ENCODE measurements at places on chromosomes 5 and 9.

DNA sequence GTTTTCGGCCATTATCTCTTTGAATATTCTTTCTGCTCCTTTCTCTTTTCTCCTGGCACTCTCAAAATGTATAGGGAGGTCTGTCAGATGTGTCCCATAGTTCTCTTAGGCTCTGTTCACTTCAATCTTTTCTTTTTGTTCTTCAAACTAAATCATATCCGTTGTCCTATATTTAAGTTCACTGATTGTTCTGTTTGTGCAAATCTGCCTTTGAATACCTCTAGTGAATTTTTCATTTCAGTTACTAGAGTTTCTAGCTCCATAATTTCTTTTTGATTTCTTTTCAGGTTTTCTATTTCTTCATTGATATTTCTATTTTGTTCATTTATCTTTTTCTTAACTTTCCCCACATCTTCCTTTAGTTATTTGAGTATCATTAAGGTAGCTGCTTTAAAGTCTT lies 65.4 kb downstream of the CERT1 start:
- H3K27me3 ChIP-seq, result peaks cover 2% of the 10 kb centered on the region
- no peaks in the 10 kb centered on the region for H3K4me1 ChIP-seq
- no peak for DNase-seq
- no peak overlapping the region for H3K4me3 ChIP-seq
- H3K27ac ChIP-seq, result no peak overlapping the region

DNA sequence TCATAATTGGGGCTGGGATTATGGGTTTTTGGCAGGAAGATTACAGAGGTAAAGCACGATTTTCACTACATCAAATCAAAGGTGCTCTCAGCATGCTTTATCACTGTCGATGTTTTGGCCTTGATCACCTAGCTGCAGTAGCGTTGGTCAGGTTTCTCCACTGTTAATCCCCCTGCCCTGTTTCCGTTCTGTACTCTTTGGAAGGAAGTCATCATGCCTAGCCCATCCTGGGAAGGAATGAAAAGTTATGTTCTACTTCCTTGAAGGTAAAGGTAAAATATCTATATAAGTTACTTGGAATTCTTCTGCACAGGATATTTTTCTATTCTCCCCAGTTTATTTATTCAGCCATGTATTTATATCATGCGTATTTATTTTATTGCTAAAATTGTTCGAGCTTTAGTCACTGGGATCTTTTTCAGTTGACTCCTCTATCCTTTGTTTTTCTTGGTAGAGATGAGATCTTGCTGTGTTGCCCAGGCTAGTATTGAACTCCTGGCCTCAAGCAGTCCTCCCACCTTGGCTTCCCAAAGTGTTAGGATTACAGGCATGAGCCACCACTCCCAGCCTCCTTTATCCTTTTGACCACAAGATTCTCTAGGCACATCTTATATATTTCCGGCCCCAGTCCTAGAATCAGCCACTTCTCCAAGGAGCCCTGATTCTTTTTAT lies 25.3 kb downstream of the FAF2 start:
- H3K36me3 ChIP-seq, result no peaks in the 10 kb centered on the region
- no peak for DNase-seq
- H3K4me1 ChIP-seq, result no peaks in the 10 kb centered on the region

- H3K36me3 ChIP-seq, result peaks cover 15% of the 10 kb centered on the region
- no peak for DNase-seq
- no peak overlapping the region for H3K27ac ChIP-seq
- no peak overlapping the region for H3K4me3 ChIP-seq
- H3K27me3 ChIP-seq, result peaks cover 1% of the 10 kb centered on the region
These were observed 154.1 kb downstream of the SEMA6A start for GRCh38 chr5:116420540-116420939.

- no peaks in the 10 kb centered on the region for H3K36me3 ChIP-seq
- DNase-seq, result no peak
- H3K4me1 ChIP-seq, result no peaks in the 10 kb centered on the region
- no peak overlapping the region for H3K27ac ChIP-seq
These were observed 25.1 kb upstream of the LMX1B start for GRCh38 chr9:126588491-126589168.

GRCh38 chr9:111992523-111992922 lies 95.9 kb downstream of the UGCG start:
- no peak for DNase-seq
- no peak overlapping the region for H3K4me3 ChIP-seq
- H3K4me1 ChIP-seq, result no peaks in the 10 kb centered on the region
- no peaks in the 10 kb centered on the region for H3K36me3 ChIP-seq
- H3K27me3 ChIP-seq, result no peaks in the 10 kb centered on the region
- H3K27ac ChIP-seq, result no peak overlapping the region

DNA sequence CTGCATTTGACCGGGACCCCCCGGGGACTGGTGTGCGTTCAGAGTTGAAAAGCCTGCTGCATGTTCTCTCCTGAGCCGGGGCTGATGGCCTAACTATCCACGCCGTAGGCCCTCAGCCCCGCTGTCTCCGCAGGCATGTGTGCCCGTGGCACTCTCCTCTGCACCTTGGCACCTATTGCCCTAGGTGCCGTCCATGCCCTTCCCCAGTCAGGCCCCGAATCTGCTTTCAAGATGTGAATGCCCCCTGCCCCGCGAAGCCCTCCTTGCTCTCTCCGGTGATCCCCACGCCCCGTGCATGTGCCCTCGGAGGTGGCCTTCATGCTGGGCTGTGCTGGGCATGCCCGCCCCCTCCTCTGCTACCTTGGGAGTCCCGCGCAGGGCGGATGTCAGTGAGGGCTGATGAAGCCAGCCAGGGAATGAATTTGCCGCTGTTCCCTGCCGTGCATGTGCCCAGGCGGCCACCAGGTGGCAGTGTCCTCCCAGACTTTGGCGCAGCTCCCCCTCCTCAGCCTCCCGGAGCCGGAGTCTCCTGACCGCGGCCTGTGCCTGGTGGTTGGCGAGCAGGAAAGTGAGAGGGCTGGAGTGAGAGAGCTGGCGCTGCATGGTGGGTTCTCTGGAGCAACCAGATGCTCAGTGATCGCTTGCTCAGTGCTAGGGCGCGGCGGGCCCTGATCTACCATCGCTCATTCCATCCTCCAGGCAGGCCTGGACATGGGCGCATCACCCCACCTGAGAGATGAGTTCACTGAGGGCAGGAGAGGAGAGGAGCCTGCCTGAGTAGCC lies 112.9 kb upstream of the LMX1B start:
- peak; percentile 93 for DNase-seq
- peak overlapping the region; percentile 30 for H3K4me3 ChIP-seq
- peaks cover 7% of the 10 kb centered on the region for H3K27me3 ChIP-seq
- peaks cover 10% of the 10 kb centered on the region for H3K4me1 ChIP-seq
- peak overlapping the region; percentile 52 for H3K27ac ChIP-seq

DNA sequence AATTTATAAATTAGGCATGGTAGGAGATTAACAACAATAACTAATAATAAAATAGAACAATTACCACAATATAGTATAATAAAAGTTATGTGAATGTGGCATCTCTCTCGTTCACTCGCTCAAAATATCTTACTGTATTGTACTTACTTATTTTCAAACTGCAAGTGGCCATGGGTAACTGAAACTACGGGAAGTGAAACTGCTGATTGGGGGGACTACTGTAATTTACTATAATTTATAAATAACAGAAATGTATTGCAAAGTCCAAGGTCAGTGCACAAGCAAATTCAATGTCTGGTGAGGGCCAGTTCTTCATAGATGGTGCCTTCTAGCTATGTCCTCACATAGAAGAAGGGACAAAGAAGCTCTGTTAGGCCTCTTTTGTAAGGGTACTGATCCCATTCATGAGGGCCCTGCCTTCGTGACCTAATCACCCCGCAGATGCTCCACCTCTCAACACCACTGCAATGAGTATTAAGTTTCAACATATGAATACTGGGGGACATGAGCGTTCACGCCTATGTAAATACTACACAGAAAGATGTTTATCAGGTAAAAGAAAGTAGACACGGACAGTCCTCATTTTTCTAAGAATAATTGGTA lies 39.0 kb downstream of the KCNIP1 start:
- H3K27me3 ChIP-seq, result peaks cover 6% of the 10 kb centered on the region
- no peaks in the 10 kb centered on the region for H3K4me1 ChIP-seq
- DNase-seq, result no peak
- peaks cover 9% of the 10 kb centered on the region for H3K36me3 ChIP-seq
- H3K27ac ChIP-seq, result no peak overlapping the region
- H3K4me3 ChIP-seq, result no peak overlapping the region

DNA sequence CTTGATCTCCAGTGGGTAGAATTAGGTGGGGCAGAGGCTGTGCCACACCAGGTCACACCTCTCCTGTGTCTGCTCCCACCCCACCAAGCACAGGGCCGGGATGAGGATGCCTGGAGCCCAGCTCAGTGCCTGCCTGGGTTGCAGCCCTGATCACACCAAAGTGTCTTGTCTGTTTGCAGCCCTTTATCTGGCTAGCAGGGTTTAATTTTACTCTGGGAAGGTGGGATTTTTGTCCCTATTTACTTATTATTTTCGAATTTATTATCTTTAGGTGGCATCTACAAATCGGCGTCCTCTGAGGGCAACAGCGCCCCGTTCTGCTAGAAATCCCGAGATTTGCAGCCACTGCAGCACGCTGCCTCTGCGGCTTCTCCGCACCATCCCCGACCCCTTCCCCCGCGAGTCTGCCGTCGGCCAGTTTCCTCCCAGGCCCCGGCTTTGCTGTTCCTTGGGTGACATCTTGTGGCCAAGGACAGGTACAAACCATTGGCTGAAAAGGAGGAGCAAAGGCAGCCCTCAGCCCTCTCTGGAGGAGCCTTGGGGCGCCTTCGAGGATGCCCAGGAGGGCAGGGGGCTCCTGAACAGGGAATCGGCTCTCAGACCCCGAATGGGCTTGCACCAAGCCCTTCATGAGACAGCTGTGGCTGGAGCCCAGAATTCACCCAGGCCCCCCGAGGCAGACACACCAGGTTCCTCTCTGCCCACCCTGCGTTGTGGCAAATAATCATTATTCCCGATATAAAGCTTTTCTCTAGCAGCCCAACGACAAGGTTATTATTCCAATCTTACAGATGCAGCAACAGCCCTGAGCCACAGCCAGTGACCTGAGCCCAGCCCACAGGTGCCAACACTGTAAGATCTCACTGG lies 113.0 kb downstream of the GAPVD1 start:
- peak overlapping the region; percentile 63 for H3K4me3 ChIP-seq
- H3K27ac ChIP-seq, result no peak overlapping the region
- peaks cover 1% of the 10 kb centered on the region for H3K27me3 ChIP-seq
- peaks cover 16% of the 10 kb centered on the region for H3K4me1 ChIP-seq
- H3K36me3 ChIP-seq, result no peaks in the 10 kb centered on the region

- no peak overlapping the region for H3K4me3 ChIP-seq
- no peaks in the 10 kb centered on the region for H3K4me1 ChIP-seq
- peaks cover 1% of the 10 kb centered on the region for H3K27me3 ChIP-seq
- no peak overlapping the region for H3K27ac ChIP-seq
- DNase-seq, result no peak
These were observed 4.2 kb downstream of the MELK start for GRCh38 chr9:36576866-36577265.

- H3K36me3 ChIP-seq, result peaks cover 5% of the 10 kb centered on the region
- no peak for DNase-seq
- H3K27me3 ChIP-seq, result peaks cover 8% of the 10 kb centered on the region
These were observed 30.4 kb upstream of the NOTCH1 start for GRCh38 chr9:136576269-136576626.

DNA sequence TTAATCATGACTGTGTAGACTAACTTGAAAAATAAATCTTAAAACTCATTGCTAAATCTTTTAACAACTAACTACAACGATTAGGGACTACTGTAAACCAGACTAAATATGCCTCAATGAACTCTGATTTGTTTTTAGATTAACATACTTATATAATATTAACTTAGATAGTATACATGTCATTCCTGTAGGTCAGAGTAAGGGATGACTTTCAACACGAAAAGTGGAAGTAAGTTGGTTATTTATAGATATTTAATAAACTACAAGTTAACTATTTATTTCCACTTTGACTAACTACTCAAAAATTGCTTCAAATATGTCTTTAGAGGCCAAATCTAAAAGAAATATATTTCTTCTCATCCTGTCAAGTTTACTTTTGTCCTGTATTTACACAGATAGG lies 795.6 kb downstream of the PTPRD start:
- H3K27me3 ChIP-seq, result no peaks in the 10 kb centered on the region
- H3K4me1 ChIP-seq, result no peaks in the 10 kb centered on the region
- no peak overlapping the region for H3K4me3 ChIP-seq
- H3K36me3 ChIP-seq, result no peaks in the 10 kb centered on the region
- H3K27ac ChIP-seq, result no peak overlapping the region

GRCh38 chr9:126482361-126483044 lies 131.2 kb upstream of the LMX1B start:
- no peak overlapping the region for H3K27ac ChIP-seq
- peak; percentile 59 for DNase-seq
- peaks cover 5% of the 10 kb centered on the region for H3K36me3 ChIP-seq
- peak overlapping the region; percentile 42 for H3K4me3 ChIP-seq
- H3K27me3 ChIP-seq, result peaks cover 13% of the 10 kb centered on the region
- H3K4me1 ChIP-seq, result peaks cover 14% of the 10 kb centered on the region

- no peaks in the 10 kb centered on the region for H3K27me3 ChIP-seq
- no peak overlapping the region for H3K4me3 ChIP-seq
- H3K36me3 ChIP-seq, result no peaks in the 10 kb centered on the region
These were observed 22.6 kb upstream of the NMUR2 start for GRCh38 chr5:152427721-152428120.

- peaks cover 6% of the 10 kb centered on the region for H3K4me1 ChIP-seq
- peaks cover 3% of the 10 kb centered on the region for H3K27me3 ChIP-seq
- H3K4me3 ChIP-seq, result peak overlapping the region; percentile 83
- H3K27ac ChIP-seq, result peak overlapping the region; percentile 81
These were observed 130.3 kb downstream of the RGS3 start for GRCh38 chr9:113593682-113594281.

- no peaks in the 10 kb centered on the region for H3K4me1 ChIP-seq
- H3K27ac ChIP-seq, result no peak overlapping the region
- peaks cover 1% of the 10 kb centered on the region for H3K27me3 ChIP-seq
- H3K36me3 ChIP-seq, result no peaks in the 10 kb centered on the region
- DNase-seq, result no peak
- H3K4me3 ChIP-seq, result no peak overlapping the region
These were observed 609.5 kb upstream of the NUDT12 start for GRCh38 chr5:104171958-104172690.

- H3K27ac ChIP-seq, result no peak overlapping the region
- peaks cover 5% of the 10 kb centered on the region for H3K36me3 ChIP-seq
- H3K4me1 ChIP-seq, result peaks cover 2% of the 10 kb centered on the region
- no peak overlapping the region for H3K4me3 ChIP-seq
These were observed 33.8 kb upstream of the LECT2 start for GRCh38 chr5:135988546-135988945.

DNA sequence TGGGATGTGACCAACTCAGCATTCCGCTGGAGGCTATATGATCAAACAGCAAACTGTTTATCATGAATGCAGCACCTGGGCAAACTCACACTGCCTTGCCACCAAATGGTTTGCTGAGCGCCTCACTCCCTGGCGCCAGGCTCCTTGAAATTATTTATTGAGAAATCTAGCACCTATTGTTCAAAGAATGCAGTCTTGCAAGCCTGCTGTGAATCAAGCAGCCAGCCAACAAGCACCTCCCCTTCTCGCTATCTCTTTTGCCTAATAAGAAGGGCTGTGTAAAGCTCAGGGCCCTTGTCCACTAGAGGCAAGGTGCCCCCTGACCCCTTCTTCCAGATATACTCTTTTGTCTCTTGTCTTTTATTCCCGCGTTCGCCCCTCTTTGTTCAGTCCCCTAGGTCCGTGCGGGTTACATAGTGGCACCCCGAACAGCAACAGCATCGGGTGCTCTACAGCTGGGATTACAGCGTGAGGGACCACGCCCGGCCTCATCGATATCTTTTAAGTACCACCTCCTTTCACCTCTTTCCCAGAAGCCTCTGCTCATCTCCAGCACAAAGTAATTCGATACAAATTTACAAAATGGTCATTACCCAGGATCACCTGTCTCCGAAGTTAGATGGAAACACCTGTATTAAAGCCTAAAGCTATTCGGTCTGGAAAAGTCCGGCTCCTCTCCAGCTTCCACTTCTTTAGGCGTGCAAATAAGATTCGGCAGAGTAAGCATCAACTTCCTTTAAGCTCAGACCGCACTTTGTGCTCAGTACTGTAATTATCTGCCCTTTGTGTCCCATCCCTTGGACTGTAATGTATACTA lies 896 bp downstream of the RIGI start:
- peak overlapping the region; percentile 94 for H3K4me3 ChIP-seq
- peaks cover 11% of the 10 kb centered on the region for H3K4me1 ChIP-seq
- peak overlapping the region; percentile 28 for H3K27ac ChIP-seq
- no peak for DNase-seq
- peaks cover 2% of the 10 kb centered on the region for H3K27me3 ChIP-seq

Measured in glutamatergic neuron (in vitro differentiated cells).